ENCODE measurements at places on chromosomes 4 and X.

GRCh38 chrX:13658602-13659001 is 5.7 kb downstream of the TCEANC start:
- no peak for DNase-seq

DNA sequence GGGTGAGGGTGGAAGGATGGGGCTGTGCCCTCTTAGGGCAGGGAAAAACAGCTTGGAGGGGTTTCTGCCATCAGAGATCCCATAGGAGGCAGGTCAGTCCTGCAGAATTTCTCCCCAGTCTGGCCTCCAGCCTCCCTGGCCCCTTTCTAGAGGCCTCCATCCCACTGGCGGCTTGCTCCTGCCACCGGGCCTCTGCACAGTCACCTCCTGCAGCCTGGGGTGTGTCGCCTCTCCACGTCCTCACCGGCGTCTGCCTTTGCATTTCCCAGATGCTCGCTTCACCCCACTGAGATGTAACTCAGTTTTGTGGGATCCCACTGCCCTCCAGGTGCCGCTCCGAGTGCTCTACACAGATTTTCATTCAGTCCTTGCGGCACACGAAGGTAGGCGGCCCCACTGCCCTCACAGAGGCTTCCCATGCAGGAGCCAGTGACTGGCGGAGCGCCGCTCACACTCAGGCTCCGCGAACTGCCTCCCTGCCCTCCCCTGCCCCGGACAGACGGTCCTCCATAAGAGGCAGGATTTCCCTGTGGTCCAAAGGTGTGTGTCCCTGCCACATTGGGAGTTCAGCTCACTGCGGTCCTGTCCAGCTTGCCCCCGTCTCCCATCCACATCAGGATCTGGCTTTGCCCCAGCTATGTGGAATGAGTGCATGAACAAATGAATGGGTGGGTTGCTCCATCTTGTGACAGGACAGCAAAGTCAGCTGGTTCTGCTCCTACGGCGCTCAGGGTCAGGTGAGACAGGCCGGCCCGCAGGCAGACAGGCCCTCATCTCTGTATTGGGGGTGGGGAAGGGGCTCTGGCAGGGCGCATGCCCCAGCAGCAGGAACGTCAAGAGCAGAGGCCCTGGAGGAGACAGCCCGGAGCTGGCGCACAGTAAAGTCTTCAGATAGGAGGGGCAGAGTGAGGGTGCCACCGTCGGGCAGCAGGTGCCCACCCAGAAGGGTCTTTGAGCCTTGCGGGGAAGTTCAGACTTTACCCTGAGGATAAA is 2.7 kb upstream of the TMEM271 start:
- DNase-seq = no peak

DNA sequence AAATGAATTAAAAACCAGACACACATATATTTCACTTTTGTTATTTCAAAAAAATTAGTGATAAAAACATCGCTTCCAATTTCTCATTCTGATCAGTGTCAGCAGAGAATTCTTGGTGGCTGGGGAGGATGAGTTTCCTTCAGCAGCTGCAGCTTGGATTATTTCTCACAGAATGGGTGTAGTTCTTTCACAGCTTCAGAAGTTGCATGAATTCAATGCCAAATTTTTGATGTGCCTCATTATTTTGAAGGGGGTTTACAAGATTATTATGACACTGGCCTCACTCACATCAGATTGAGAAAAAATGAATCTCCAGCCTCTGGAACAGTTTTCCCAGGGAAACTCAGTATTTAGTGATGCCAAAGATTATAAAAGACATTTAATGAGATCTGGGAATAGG is 184.9 kb upstream of the WDFY3 start:
- no peak for DNase-seq

DNA sequence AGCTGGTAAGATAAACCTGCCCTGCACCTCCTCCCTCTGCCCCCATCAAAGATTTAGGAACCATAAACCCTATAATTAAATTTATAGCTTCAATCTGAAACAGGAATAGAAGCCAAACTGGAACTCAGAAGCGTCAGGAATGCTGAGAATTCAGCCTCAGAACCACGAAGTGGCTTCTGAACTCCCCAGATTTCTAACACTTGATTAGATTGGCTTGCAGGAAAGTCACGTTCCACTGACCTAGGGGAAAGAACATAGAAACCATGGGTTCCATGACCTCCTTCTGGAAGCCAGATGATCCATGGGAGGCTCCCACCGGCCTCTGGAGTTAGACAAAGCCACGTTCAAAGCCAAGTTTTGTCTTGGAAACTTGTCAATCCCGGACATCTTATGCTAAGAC is 356.5 kb downstream of the MID1IP1 start:
- no peak for DNase-seq

DNA sequence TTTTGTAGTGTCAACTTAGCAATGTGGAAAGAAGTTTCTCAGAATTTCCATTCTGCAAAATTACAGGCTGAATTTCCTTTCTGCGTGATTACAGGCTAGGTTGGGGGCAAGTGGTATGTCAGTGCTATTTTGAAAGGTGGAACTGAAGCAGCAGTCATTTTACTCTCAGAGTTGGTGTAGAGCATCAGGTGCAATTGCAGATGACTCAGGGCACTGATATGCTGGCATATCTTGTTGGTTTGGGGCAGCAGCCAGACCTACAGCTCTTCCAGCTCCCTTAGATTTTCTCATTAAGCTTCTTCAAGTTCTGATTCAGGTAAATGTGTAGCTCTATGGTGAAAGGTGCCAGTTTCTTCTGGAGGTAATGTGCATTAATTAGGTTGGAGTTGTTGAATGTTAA is 930.7 kb upstream of the PCDH10 start:
- DNase-seq = no peak

GRCh38 chrX:29274517-29274916 is 687.3 kb downstream of the IL1RAPL1 start:
- no peak for DNase-seq

- DNase-seq = no peak
These were observed 1.4 kb downstream of the MAMLD1 start for GRCh38 chrX:150364347-150365050.

- no peak for DNase-seq
These were observed 107.5 kb upstream of the RBPJ start for GRCh38 chr4:26213317-26213716.

Measured in stimulated activated CD4-positive, alpha-beta T cell treated with anti-CD3 and anti-CD28 coated beads, Interleukin-1b, Interleukin-23, amount 100 ng/mL, for 48 hours (primary cell).